NCI-H2107 (cell line): ENCODE measurements at places on chromosomes 16 and 17.
A peak's percentile ranks its signal among the peaks of the same experiment; 100 is the strongest.

- DNase-seq, result no peak
Observed at GRCh38 chr16:28136751-28137434, 73.4 kb upstream of the GSG1L start.

DNA sequence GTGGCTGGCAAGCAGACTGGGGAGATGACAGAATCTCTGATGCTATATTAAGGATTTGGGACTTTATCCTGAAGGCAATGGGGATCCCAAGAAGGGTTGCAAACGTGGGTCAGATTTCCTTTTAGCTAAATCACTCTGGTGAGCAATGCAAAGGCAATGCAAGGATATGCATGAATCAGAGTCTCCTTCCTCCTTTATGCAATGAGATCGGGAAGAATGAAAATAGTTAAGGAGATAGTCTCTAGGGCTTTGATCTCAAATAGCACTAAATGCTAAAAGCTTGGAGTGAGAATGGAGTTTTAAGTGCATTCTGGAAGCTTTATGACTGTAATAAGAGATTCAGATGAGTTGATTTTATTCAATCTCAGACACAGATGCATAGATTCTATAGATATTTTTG is 27.2 kb upstream of the SHISA9 start:
- DNase-seq, result no peak

GRCh38 chr17:66555605-66556004 is 253.2 kb downstream of the PRKCA start:
- DNase-seq, result no peak

GRCh38 chr16:86443508-86444147 is 66.7 kb upstream of the FOXF1 start:
- no peak for DNase-seq

- DNase-seq, result peak; percentile 30
Observed at GRCh38 chr16:15949210-15950160, at the start of gene ABCC1. ABCC1 (plus strand) TSS chr16:15949616; CDS start chr16:15949752, 136 bp downstream.

DNA sequence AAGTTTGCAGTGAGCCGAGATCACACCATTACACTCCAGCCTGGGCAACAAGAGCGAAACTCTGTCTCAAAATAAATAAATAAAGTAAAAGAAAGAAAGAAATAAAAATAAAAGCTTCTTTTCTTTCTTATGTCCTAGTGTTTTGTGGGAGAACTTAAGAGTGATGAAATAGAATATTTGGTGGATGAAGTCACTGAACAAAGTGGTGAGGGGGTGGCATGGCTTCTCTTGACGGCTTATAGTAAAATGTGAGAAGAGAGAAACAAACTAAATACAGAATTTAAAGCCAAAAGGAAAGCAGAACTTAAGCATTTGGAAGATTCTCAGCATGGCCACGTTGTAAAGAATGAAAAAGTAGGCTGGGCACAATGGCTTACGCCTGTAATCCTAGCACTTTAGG is 15.3 kb downstream of the SGF29 start:
- DNase-seq, result no peak

GRCh38 chr17:27379888-27380533 is 76.2 kb upstream of the KSR1 start:
- no peak for DNase-seq

DNA sequence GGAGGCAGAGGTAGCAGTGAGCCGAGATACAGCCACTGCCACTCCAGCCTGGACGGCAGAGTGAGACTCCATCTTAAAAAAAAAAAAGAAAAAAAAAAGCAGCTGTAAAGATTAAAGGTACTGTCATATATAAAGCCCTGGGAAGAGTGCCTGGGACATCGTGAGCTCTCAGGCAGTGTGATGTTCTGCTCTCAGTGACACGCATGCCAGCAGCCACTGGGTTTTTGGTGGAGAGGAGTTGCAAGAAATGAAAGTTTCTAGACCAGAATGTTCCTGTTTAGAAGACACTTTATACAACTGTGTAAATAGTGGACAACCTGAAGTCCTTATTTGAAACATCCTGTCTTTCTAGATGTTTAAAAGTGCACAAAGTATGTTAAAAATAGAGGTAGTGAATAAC is 213.2 kb downstream of the IRF8 start:
- DNase-seq, result no peak

DNA sequence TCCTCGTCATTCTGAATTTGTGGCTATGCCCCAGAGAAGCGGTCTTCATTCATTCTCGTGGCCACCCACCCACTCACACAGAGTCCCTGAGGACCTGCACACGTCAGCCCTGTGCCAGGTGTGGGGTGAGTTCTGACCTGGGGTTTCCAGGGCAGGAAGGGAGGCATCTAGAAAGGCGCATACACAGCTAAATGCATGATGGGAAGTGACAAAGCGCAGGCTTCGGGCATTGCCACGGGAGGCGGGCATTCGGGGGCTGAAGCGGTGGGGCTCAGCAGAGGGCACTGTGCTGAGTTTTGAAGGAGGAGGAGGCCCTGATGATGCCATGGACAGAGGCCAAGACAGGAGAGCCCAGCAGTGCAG is 10.9 kb downstream of the UBALD2 start:
- no peak for DNase-seq

- no peak for DNase-seq
Observed at GRCh38 chr16:85075236-85075924, 36.9 kb downstream of the CIBAR2 start.

GRCh38 chr17:38562903-38563302 is 42.8 kb downstream of the SRCIN1 start:
- DNase-seq, result no peak

DNA sequence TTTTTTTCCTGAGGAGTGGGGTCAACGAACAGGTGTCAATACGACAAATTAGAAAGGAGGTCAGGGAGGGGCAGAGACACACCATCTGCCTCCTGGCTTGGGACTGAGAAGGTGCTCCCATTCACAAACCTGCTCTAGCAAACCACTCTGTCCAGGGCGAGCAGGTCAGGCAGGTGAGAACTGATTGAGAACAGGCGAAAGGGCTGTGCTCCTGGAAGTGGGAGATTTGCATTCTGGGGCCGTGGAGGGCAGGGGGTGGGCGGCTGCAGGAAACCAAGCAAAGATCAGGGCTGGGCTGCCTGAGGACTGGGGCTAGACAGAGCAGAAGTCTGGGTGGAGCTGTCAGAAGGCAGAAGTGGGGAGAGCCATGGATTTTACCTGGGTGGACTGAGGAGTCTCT is 98.9 kb upstream of the NLRP1 start:
- DNase-seq, result no peak

DNA sequence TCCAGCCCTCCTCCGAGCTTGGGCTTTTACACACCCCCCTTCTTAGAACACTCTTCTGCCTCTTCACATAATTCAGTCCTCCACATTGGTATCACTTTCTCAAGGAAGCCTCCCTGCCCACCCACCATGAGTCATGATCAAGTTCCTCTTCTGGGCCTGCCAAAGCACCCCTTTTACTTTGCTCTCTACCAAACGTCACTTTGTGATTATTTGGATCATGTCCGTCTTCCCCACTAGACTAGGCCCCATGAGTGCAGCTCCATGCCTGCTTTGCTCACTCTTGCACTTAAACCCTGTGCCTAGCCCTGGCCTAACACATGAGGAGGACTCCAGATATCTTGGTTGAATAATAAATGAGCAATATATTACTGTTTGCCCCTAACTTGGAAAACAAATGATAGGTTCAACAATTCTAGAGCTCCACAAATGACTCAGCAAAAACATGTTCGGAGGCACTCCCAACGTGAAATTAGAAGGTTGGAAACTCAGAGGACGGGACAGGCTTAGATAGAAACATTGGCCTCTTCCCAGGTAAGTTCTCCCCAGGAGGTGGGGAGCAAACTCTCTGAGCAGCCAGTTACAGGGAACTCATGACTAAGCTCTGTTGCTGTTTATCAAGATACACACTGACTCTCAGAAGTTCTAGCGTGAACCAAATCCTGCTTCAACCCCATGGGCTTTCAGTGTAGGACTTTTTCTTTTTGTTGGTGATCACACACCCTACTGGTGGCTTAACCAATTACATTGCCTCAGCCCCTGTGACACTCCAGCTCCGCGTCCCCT is 28.3 kb downstream of the G6PC1 start:
- no peak for DNase-seq

DNA sequence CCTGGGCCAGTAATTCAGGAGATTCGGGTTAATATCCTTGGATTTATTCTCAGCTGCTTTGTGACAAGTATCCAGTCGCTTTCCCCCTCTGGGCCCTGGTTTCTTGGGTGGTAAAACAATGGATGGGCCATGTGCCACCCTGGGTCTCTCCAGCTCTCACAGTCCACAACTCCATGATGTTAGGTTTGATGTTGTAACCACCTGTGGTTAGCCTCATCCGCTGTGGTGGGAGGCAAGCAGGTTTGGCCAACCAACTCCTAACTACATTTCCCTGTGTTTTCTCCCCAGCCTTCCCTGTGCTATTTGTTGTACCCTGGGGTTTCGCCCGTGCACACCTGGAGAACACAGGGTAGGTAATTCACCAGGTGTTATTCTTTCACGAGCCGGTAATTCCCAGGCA is 35.1 kb downstream of the GLP2R start:
- no peak for DNase-seq

GRCh38 chr16:82658796-82659195 is 32.0 kb downstream of the CDH13 start:
- no peak for DNase-seq

- DNase-seq, result peak; percentile 53
Observed at GRCh38 chr17:67475161-67475937, 98.3 kb downstream of the PITPNC1 start.

GRCh38 chr16:66552286-66553177 is at the start of gene CKLF:
CKLF (plus strand) TSS chr16:66552576; CDS start chr16:66552716, 140 bp downstream.
- DNase-seq, result peak; percentile 85

DNA sequence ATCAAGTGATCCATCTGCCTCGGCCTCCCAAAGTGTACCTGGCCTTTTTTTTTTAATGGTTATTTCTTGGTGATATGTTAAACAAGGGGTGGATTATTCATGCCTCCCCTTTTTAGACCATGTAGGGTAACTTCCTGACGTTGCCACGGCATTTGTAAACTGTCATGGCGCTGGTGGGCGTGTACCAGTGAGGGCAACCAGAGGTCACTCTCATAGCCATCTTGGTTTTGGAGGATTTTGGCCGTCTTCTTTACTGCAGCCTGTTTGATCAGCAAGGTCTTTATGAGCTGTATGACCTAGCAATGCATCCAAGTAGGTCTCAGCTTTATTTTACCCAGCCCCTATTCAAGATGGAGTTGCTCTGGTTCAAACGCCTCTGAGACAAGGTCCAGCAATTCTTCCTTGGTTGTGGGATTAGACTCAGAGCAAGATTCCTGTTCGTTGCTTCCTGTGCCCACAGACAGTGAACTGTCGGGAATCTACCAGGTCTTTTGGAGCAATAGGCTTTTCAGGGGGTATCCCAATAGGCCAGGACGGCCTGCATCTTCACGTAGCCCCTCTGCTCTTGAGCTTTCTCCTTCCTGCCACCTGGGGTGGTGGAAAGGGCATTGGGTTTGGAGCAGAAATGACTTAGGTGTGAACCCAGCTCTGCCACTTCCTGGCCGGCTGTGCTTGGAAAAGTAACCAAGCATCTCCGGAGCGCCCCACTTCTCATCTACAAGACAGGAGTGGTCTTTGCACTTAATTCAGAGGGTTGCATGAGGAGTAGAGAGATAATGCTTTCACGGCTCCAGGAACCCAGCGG is 52.9 kb upstream of the SEC14L1 start:
- DNase-seq, result no peak

DNA sequence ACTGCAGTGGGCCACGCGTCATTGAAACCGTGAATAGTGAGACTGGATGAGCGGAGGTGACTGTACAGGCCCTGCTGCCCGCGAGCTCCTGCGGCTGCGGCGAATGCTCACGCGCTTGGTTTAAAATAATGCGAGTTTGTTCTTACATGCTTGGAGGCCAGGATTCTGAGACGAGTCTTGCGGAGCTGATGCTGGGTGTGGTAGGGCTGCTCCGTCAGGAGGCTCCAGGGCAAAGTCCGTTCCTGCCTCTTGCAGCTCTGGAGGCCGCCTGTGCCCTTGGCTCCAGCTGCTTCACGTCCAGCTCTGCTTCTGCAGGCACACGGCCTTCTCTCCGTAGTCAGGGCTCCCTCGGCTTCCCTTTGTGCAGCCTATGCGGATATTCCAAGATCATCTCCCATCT is 9.5 kb downstream of the ACSF3 start:
- no peak for DNase-seq

DNA sequence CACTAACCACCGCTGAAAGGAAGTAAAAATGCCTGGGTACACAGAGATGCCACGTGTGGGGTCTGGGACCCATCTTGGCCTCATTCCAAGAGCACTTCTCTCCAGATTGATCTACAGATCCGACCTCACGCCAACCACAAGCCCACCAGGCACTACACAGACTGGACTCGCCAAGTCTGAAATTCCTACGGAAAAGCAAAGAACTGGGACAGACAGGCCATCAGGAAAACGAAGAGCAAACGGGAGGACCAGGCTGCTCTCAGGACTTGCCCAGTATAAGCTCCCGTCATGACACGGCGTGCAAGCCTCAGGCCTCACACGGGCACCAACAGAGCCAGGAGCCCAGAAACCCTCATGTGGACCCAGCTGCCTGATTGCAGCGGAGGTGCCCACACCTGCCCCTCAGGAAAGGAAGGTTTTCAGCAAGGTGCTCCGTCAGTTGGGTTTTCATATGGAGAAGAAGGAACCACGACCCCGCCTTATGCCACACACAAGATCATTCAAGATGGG is 20.1 kb upstream of the C16orf95 start:
- no peak for DNase-seq

- DNase-seq, result no peak
Observed at GRCh38 chr17:37691807-37692206, 48.6 kb upstream of the DDX52 start.

DNA sequence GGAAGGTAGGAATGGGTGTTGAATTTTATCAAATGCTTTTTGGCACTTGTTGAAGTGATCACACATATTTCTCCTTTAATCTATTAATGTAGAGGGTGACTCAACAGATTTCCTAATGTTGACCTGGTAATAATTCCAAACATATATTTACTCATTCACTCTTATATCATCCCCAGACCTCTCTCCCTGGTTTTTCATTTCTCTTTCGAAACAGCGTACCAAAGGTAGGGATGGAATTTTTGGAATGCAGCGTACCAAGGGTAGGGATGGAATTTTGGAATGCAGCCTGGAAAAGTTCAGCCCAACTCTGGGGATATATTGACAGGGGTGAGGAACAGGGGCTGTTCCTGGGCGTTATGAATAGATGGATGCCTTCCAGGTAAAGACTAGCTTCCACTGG is 7.3 kb downstream of the KIF18B start:
- DNase-seq, result no peak

DNA sequence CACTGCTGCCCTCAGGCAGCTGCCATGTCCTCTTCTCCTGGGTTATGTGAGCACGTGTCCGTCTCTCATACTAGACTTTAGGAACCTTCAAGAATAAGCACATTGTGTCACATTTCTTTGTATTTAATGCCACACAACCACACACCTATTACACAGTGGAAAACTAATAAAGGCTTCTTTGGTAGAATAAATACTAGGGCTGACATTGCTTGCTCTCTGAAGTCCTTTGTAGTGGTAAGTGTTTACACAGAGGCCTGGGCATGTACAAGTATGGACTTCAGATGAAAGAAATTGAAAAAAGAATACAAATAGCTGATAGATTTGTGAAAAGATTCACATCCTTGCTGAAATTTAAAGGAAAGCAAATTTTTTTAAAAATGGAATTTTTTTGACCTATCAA is 188.1 kb upstream of the CCL2 start:
- DNase-seq, result no peak

- DNase-seq, result no peak
Observed at GRCh38 chr16:70428178-70428998, 10.5 kb downstream of the ST3GAL2 start.
